Fibroblast of skin of left quadriceps (primary cell): ENCODE measurements at places on chromosomes 5 and 9.

DNA sequence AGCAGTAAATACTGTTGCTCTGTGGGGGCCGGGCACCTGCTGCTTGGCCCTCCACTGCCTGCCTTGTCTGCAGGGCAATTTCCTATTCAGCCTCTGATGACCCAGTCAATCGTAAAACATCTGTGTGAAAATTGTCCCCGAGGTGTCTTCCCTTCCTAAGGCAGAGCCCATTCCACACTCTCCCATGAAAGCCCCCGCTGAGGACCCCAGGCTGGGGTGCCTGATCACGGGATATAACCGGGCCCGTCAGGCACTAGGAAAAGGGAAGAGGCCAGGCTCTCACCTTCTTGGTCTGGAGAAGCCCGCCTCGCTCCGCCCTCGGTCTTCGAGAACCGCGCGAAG, 27.2 kb upstream of the SCGB3A1 start:
- DNase-seq, result no peak

GRCh38 chr9:114720086-114720676, 38.2 kb upstream of the TEX48 start:
- DNase-seq, result no peak

GRCh38 chr9:78601957-78602565, 305.1 kb downstream of the PSAT1 start:
- DNase-seq, result no peak

DNA sequence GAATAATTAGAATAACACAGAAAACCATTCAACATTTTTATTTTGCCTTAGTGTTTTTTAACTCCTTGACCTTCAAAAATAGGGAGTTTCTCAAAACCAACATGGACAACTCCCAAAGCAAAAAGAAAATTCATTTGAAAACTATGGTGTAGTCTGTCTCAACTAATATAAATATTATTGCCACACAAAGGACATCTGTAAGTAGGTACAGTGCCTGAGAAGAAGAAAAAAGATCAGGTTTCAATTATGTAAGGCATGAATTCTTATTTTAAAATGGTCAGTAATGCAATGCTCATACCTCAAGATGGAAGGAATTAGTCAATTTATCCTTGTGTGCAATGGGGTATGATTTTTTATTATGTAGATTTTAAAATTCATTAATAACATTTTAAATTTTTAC, 109.6 kb upstream of the CNTLN start:
- no peak for DNase-seq

DNA sequence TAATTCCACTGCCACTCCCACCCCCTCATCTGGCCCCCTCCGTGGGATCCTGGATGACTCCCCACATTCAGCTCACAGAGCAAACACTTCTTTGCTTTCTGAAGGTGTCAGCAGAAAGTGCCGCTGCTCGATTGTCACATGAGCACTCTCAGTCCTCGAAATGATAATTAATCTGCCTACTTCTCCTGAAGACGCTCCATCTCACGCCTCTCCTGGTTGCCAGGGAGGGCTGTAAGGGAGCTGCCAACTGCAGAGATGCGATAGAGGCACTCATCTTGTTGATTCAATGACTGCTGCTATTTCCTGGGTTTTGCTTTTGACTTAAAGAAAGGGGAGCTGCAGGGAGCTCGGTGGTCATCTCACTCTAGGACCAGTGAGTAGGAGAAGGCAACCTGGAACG, 206.5 kb downstream of the DAB2IP start:
- DNase-seq, result no peak

DNA sequence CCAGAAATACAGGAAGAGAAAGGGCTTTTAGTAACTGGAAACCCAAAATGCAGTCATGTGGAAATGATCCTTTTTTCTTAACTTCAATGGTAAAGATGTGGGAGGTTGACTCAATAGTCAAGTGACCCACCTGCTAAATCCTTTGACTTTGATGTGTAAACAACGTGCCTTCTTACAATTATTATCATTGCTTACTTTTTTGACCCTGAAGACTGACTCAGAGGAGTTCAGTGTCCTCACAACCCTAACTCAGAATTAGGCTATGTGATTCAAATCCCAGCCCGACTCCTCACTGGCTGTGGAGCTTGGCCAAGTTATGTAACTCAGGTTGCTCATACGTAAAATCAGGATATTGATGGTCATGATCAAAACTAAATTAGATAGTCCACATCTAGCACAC, 27.9 kb downstream of the ANXA1 start:
- no peak for DNase-seq

DNA sequence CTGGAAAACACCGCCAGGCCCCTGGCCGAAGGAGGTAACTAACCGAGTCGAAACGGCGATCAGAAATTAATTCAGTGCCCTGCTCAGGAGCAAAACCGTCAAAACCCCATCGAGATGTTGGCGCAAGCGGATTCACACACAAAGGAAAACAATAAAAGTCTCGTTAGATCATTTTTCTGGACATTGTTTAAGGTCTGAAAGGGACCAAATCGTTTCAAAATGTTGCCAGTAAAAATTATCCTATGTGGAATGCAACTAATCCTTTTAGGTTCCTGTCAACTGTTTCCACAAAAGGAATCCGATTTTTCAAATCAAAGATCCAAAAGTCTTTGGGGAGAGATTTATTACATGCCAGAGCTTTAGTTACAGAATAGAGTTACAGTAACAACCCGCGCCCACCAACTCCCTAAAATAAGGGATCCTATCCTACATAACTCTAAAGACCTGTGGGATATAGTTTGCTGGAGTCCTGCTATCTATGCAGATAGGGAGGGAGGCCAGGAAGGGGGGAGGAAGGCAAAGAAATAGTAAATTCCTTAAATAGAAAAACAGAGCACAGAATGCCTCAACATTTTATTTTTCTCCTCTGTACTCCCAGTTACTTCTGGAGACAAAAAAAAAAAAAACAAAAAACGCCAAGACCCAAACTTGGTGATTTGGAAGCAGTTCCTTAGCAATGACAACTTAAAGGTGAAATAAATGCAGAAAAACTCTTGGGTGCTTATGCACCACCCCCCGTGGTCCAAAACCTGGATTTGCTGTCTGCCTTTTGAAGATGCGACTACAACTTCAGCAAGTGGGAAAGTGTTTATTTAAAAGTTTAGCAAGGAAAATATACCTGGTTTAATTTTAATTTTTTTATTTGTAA, 10.6 kb downstream of the FOXD1 start:
- no peak for DNase-seq

GRCh38 chr5:7426284-7426683, 30.3 kb downstream of the ADCY2 start:
- no peak for DNase-seq

DNA sequence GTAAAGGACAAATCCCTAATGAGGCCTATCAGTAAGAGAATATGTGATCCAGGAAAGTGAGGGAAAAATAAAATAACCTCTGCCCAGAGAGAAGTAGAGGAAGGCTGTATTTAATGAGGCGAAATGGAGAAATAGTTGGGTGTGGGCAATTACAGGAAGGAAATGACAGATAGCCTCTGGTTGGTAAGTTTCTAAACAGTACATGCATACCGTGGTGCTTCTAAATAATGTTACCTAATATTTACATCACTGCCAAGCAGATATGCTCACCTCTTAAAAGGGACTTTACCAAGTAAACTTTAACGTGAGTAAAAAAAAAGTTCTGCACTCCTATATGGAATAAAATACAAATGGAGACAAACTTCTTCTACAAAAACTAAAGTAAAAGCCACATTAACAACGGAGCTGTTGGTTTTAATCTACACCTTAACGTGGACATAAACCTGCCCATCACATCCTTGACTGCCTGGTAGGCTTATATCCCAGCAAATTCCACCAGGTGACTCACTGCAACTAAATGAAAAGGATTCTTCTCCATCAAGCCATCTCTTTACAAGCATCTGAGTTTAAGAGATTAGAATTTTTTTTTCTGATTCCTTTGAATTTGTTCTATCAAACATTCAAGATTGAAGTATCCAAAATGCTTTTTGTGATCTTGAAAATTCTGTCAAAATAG, 12.4 kb downstream of the NFIL3 start:
- no peak for DNase-seq

DNA sequence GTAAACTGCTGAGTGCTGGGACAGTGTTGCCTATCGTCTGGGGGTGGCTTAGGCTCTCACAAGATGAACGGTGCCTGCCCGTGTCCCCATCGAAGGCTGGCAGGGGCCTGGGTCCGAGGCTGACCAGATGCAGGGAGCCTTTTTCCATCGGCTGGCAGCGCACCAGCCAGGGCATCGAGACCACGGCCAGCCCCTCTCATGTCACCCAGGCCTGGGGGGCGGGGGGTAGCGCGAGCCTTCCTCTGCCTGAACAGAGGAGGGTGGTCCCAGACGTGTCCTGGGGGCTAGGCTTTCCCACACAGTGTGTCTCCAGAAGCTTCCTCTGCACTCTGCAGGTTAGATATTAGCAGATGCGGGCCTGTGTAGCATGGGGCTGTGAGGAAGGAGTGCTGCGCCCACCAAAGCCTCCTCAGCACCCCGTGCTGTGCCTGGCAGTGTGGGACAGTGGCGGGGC, 17.3 kb downstream of the FGD3 start:
- DNase-seq, result no peak

- no peak for DNase-seq
Observed at GRCh38 chr9:10339152-10339551, 273.6 kb downstream of the PTPRD start.

- no peak for DNase-seq
Observed at GRCh38 chr9:128420060-128420650, 502 bp upstream of the CERCAM start.

- DNase-seq, result no peak
Observed at GRCh38 chr9:109870365-109870764, 90.4 kb downstream of the PALM2AKAP2 start.

DNA sequence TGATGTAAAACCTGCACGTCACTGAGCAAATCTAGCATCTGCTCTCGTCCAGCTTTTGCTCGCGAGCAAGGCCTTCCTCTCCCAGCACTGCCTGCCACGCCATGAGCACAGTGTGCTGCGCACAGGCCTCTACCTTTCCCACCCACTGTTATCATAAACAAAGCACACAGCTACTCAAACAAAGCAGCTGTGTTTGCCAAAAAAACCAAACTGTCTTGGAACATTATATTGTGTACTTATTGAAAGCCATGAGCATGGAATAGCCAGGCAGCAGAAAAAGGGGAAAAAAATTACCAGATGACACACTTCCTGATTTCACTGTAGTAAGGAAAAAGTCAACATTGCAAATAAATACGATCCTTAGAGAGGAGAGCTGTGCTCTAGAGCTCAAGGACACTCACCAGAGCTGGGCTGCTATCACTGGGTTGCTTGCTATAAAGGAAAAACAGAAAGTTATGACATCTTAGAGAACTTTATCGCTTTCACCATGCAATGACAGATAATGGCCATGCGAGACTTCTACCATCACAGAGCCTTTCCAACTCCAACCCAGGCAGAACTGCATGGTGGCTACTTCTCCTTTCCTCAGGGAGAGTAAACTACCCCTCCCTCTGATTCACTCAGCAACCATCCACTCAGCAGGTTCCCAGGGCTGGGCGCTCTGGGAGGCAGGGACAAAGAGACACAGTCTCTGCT, 69.6 kb downstream of the EPB41L4B start:
- no peak for DNase-seq

GRCh38 chr9:71762900-71763653, 5.2 kb downstream of the CEMIP2 start:
- DNase-seq, result peak; percentile 84

DNA sequence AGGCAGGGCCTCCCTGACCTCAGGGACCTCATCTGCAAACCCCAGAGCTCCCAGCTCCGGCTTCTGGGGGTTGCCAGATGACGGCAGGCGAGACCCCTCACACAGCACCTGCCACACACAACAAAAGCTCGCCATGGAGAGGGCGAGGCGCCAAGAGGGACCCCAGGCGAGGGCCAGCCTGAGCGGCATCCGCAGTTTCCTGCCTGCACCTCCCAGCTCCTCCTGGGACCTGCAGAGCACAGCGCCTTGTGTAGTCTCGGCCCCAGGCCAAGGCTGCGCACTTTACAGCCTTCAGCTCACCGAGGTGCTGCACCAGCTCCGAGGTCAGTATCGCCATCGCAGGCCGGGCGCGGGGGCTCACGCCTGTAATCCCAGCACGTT, 82.4 kb upstream of the ADAMTS2 start:
- DNase-seq, result no peak

DNA sequence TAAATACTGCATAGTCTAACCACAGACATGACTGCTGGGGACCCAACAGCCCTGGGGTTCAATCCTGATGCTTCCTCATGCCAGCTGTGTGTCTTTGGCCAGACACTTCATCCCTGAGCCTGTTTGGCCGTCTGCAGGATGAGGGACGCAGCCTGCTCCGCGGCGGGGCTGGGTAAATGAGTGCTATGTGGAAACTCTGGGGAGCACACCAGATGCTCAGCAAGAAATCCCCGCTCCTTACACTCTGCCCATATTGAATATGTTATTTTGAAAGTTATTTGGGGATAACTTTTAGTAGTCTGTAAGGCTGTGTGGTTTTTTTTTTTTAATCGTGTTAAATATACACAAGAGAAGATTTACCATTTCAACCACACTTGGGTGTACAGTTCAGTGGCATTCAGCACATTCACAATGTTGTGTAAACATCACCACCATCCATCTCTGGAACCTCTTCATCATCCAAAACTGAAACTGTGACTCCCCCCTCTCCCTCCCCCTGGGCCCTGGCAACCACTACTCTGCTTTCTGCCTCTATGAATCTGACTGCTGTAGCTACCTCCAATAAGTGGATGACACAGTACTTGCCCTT, 42.7 kb downstream of the SH3PXD2B start:
- peak; percentile 62 for DNase-seq

DNA sequence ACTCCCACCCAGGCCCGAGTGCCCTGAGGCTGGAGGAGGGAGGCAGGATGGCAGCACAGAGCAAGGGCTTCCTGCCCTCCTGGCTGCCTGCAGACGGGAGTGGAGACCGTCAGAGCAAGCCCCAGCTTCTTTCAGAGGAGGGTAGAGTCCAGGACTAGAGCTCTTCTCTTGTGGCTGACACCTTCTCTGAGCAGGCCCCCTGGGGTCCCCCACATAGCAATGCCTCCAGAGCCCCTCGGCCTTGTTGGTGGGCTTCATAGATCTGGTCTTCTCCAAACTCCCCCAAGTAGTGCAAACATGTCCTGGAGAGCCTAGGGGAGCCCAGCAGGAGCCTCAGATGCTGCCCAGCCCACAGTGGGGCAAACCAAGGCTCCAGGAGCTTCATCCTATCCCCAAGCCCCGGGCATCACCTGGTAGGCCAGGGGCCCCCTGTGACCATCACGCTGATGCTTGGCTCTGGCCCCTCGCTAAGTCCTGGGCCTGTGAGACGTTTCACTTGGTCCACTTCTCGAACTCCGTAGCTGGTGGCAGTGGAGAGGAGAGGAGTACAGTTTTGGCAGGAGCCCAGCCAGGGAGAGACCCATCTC, 2.0 kb downstream of the MZB1 start:
- no peak for DNase-seq

GRCh38 chr9:134057307-134057657, 10.5 kb downstream of the BRD3 start:
- no peak for DNase-seq

DNA sequence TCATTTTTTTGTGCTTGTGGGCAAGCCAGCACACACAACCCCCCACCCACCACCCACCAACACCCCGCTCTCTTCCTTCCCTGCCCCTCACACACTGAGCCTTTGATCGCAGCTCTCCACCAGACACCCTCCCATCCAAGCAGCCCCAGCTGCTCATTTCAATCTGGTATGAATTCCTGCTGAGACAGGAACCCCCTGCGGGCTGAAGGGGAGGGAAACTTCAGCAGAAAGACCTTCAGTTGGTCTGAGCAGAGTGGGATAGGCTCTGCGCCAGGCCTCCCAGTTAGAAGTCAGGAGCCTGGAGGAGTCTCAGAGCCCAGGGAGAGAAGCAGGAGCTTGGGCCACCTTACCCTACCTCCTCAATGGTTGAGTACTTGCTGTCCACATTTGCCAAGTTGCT, 7.2 kb downstream of the PCDHGC5 start:
- peak; percentile 78 for DNase-seq
